T47D (cell line): ENCODE measurements at places on chromosomes 16 and 17.

- DNase-seq = no peak
Measured at GRCh38 chr16:50621452-50621792, 59.7 kb downstream of the SNX20 start.

DNA sequence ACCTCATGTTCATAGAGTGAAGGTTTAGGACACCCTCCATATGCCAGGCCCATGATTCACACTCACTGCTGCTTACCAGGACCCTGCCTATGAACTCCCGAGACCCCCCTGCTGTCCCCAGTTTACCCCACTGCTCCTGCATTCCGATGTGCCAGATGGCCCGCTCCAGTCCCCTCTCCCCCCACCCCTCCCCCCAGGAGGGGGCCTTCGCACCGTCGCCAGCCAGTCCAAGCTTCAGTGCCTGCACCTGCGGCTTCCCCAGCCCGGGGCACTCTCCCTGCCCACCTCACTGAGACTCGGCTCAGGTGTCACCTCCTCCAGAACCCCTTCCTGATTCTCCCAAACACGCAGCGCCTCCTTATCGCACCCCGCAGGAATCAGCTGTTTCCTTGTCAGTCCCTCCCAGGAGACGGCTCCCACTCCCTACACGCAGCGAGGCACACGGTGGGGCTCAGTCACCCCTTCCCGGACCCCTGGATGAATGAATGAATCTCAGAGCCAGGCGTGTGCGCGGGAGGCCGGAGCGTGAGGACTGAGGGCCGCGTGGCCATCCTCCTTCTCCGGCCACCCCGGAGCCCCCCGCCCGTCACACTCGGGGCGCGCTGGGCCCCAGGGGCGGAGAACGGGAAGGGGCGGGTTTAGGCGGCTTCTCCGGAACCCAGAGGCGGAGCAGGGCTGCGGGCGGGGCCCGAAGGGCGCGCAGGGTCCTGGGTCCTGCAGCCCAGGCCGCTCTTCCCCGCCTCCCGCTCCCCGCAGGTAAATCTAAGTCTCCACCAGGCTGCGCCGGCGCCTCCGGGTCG, 1.6 kb downstream of the MYO1C start:
- DNase-seq = peak; percentile 72

GRCh38 chr17:78884148-78884825, 18.7 kb downstream of the CEP295NL start:
- no peak for DNase-seq

DNA sequence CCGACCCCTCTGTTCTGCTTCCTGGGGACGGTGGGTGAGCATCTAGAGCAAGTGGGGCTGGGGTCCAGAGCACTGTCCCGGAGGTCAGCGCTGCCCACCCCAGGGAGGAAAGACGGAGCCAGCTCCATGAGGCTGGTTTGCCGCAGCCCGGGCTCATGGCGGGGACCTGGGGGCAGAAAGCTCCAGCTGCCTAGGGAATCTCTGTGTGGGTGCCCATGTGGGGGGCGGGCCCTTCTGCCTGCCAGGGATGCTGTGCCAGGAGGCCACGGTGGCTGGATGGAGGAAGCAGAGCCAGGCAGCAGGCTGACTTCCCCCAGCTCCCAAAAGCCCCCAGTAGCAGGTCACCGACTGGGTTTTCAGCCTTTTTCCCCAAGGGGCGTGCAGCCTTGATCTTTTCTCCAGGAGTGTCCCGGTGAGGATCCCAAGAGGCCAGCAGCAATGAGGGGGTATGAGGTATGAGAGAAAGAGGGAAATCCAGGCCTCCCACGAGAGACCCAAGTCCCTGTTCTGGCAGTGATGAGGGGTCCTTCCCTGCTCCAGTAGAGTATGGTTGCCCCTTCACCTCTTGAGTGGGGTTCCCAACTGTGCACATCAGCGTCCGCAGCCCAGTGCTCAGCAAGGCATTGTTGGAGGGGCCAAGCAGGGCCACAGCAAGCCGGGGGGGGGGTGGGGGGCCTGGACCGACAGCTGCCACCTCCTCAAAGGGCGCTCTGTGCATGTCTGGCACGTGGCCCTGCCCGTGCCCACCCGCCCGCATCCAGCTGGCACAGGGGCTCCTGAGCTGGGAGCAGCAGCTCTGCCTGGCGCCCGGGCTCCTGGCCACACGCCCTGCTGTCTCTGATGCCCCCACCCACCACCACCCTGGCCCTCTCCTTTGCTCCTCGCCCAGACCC, 15.6 kb upstream of the BCAR1 start:
- DNase-seq = no peak

GRCh38 chr17:75895370-75896155, 1.2 kb downstream of the TRIM65 start:
- DNase-seq = no peak

- no peak for DNase-seq
Measured at GRCh38 chr17:34370997-34371395, 8.0 kb upstream of the CCL1 start.

- no peak for DNase-seq
Measured at GRCh38 chr17:51541215-51541614, 280.9 kb downstream of the UTP18 start.

DNA sequence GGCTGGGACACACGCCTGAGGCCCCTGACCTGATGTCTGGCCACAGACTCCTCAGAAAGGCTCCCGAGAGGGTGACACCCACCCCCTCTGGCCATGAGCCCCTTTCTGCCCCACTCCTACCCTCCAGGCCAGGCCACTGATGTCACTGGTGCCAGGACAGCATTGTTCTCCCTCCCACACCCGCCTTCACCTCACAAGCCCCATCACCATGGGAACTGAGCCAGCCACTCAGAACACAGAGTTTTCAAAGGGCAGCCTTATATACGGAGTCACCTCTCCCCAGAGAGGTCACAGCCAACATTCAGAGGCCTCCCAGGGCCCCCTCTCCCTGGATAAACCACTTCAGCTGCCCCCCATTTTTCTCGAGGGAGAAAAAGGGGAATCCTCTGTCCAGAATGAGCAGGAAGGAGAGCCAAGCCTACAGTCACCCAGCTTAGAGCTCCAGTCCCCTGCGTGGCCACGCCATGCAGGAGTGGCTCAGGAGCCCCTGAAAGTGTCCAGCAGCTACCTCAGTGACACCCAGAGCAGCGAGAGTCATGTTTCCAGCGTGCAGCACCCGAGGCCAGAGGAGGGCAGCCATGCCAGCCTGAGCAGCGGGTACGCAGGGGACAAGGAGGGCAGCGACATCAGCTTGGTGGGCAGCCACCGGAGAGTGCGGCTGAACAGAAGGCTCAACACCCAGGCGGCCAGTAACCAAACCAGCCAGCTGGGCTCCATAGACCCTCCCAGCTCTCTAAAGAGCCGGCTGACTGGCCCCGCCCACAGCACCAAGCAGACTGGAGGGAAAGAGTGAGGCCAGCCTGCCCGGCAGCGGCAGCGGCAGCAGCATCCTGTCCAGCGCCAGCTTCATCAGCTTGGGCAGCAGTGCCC, at the start of gene C16orf82:
C16orf82 (plus strand) TSS at position 260 of the 870 bp plus-strand sequence.
- no peak for DNase-seq

- DNase-seq = peak; percentile 76
Measured at GRCh38 chr16:1379304-1380076, 27.8 kb downstream of the GNPTG start.

DNA sequence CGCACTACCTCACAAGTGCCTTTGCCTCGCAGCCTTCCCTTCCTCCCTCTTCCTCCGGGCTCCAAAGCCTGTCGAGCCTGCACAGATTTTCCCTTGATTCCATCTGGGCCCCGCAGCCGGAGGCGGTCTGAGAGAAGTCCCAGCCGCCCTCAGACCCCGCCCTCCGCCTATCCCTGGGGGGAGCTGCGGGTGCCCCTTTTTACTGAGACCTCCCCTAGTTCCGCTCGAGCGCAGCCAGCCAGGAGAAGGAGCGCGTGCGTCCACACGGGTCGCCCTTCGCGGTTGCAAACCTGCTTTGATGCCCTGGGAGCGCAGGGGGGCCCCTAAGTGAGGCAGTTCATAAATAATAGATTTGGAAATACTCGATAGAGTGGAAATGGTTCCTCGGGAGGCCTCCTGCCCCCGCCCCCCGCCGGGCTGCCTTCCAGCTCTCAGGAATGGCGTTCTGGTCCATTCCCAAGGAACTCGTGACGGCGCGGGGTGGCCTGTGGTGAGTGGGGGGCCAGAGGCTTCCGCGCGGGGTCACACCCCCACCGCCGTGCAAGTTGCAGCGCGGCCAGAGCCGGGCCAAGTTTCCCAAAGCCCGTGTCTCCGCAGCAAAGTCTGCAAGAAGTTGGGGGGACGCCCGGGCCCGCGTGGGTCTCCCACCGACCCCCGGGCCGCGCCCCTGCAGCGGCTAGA, 610 bp downstream of the C16orf74 start:
- DNase-seq = peak; percentile 88

- DNase-seq = no peak
Measured at GRCh38 chr17:9994761-9995160, 89.7 kb upstream of the RCVRN start.

DNA sequence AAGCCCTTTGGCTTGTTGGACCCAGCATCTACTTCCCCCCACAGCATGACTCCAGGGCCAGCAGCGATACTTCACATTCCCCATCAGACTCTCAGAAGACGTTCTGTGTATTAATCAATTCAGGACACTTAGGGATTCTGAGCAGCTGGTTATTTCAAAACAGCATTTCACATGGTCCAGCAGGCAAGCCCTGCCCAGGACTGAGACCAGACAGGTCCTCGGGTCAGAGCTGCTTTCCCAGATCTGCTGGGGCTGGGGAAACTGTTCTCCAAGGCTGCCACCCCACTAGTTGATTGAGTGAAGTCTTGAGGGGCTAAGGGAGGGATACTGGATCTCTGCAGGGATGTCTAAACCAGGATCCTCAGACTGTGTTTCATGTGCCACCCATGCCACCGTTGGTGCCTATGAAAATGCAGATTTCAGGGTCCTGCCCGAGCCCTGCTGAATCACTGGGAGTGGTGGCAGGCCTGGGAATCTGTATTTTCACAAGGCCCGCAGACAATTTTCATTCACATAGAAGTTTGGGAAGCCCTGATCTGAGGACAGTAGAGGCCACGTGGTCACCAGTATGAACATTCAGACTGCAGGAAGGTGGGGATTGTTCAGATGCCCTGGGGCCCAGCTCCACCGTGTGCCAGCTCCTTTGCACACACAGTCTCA, 40.6 kb upstream of the CDH5 start:
- no peak for DNase-seq

- DNase-seq = no peak
Measured at GRCh38 chr17:17659340-17659739, 21.9 kb upstream of the RAI1 start.

- DNase-seq = no peak
Measured at GRCh38 chr16:23318639-23319038, 16.5 kb downstream of the SCNN1B start.

DNA sequence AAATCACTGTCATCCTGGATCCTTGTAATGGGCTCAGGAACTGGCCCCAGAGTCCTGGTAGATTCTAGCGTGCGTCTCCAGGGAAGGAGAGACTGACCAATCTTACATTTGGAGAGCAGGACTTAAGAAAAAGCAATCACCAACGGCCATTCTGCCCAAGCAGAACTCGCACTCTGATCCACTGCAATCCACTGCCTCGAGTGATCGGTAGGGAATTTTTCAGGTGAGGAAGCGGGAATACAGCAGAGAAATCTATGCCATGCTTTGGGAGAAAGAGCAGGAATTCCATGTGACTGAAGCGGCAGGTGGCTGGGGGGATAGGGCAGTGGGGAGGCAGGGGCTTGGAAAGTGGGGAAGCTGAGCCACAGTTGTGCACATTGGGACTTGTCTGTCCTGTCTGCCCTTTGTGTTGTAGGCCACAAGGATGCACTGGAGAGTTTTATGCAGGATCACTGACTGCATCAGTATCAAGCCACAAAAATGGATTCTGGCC, 143.9 kb upstream of the HS3ST2 start:
- DNase-seq = no peak

DNA sequence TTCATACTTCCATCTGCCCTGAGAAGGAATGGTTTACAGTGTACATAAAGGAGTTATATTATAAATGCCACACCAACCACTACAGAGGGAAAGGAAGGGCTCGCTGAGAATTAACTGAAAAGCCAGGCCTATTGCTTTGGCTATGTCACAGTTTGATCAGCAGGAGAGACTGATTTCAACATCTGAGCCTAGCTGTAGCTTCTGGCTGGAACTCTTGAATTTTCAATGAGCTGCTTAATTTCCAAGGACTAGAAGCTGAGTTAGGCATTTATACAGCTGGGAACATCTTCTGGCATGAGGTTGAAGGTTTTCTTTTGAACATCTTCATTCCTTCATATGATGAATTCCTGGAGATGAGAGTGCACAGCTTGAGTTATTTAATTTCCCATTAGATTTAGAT, 47.6 kb upstream of the GNAO1 start:
- no peak for DNase-seq

- peak; percentile 81 for DNase-seq
Measured at GRCh38 chr17:50946891-50947781, 81.0 kb upstream of the TOB1 start.

- no peak for DNase-seq
Measured at GRCh38 chr17:50093246-50093645, 1.9 kb upstream of the PDK2 start.

- DNase-seq = no peak
Measured at GRCh38 chr16:6616746-6617145, 715.9 kb upstream of the RBFOX1 start.

GRCh38 chr17:50364061-50364458, 8.9 kb downstream of the MRPL27 start:
- no peak for DNase-seq
